Stimulated activated CD8-positive, alpha-beta memory T cell treated with anti-CD3 and anti-CD28 coated beads, Interleukin-4, amount 100 ng/mL, for 1 hour (primary cell): ENCODE measurements at places on chromosomes 1 and 21.

DNA sequence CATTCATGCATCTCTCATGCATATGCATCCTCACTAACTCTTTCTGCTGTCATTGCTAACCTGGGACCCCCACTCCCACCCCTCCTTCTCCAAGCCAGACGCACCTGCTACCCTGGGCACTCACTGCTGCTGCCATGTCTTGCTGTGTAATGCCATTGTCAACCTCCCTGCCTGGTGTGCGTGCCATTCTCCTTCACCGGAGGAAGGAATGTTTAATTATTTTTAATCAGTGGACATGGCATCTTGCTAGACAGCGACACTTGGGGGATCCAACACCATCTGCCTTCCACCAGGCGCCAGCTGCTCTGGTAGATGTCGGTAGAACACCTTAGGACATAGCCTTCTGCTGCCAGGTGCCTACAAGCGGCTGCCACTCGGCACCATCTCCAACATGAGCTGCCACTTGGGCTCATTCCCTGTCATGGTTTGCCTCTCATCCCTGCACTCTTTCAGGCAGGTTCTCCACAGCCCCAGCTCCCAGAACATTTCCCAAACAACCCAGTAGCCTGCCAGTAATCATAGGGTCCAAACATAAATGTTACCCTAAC lies 306.9 kb downstream of the TTLL7 start:
- no peak for DNase-seq

DNA sequence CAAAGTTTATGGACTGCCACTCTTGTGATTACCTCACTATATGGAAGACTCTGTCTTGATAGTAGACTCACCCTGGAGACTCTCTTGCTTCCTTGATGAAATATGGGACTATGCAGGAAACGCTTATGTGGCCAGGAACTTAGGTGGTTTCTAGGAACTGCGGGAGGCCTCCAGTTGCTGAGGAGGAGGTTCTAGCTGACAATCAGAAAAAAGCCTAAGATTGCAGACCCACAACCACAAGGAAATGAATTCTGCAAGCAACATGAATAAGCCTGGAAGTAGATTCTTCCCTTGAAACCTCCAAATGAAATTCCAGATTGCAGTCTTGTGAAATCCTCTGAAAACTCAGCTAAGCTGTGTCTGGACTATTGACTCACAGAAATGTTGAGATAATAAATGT lies 88.9 kb upstream of the COL11A1 start:
- DNase-seq = no peak

DNA sequence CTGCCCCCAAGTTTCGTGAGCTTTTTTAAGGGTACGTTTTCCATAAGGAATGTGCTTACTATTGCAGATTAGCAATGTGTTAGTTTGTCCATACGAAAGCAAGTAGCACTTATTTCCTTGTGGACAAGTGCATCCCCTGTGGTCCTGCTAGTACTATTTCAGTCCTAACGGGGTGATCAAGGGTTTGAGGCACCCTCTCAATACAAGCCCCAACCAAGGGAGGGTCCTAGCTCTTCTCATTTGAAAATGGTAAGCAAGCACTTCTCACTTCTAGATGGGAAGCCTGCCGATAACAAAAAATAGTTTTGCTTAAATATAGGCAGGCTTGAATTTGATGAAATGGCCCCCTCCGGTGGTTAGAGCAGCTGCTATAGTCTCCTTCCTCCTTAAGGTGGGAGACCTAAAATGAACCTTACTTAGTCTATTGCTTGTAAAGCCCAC lies 64.0 kb upstream of the HMCN1 start:
- no peak for DNase-seq

GRCh38 chr1:96145492-96145891 lies 576.1 kb upstream of the PTBP2 start:
- no peak for DNase-seq

DNA sequence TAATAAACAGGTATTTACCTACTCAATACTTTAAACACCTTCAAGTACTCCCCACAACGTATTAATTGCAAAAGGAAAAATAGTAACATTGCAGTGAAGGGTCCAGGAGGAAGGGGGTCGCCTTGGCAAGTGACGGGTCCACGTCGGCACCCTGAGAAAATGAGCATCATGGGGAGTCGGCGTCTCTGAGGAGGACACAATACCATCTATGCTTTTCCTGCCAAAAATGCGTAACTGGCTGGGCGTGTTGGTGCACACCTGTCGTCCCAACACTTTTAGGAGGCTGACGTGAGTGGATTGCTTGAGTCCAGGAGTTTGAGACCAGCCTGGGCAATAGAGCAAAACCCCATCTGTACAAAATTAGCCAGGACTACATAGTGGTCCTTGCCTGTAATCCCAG lies 7.3 kb downstream of the FTCD start:
- no peak for DNase-seq

DNA sequence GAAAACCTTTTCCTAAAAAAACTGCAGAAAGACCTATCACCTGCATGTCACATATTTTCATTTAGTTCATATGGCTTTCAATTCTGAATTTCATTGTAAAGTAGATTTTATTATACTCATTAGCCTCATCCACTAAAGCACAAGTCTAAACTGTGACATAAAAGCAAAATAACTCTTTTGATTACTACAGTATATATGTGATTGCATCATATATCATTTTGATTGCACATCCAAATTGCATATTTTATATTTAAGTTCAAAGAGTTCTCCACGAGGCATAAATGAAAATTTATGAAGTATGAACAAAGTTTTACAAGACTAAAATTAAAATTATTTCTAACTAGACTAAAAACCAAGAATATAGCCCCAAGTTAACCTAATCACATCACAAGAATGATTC lies 19.3 kb downstream of the PALMD start:
- DNase-seq = no peak

DNA sequence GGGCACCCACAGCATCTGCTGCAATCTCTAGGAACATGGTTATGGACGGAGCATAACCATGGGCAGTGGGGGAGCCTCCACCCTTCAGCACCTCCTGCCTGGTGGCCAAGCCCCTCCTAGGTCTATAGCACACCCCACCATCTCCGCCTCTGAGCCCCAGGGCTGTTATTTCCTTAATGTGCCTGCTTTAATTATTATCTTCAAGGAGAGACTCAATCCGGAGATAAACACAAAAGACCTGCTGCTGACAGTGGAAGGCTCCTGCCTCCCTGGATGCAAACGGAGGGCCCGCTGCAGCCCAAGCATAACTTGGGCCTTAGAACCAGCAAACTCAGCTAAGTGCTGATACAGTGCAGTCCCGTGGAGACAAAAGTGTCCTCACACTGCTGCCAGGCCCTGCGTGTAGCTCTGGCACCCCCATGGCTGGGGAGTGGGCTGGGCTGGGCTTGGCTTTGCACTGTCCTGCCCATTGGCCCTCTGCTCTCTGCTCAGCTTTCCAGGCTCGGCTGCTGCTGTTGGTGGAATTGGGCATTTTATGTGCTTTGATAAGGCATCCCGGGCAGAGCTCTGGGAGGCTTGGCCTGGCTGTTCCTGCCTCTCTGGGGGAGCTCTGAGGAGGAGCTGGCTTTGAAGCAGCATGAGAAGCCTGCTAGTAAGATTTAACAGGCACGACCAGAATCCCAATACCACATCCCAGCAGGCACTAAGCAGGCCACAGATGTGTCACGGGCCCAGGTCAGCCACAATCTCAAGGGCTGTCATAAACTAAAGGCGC lies 620.2 kb downstream of the PTPRU start:
- DNase-seq = no peak

DNA sequence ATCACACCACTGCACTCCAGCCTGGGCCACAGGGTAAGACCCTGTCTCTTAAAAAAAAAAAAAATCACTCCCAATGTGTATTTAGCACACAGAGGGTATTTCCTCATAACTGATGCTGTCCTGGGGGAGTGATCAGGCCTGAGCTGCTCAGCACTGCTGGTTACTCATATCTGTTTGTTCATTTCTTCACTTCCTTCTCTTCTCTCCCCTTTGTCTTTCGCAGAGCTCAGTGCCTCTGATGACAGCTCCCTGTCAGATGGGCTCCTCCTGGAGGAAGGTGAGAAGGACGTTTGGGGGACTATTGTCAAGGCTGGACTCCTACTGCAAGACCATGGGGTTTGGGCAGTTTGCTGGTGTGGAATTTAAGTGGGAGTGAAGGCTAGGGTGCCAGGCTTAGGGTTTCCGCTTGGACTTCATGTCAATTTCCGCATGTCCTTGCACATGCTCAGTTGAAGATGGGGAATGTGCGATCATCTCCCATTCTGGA lies 13.0 kb downstream of the INAVA start:
- DNase-seq = no peak

- DNase-seq = no peak
Observed at GRCh38 chr1:108947871-108948525, 15.3 kb downstream of the CLCC1 start.

DNA sequence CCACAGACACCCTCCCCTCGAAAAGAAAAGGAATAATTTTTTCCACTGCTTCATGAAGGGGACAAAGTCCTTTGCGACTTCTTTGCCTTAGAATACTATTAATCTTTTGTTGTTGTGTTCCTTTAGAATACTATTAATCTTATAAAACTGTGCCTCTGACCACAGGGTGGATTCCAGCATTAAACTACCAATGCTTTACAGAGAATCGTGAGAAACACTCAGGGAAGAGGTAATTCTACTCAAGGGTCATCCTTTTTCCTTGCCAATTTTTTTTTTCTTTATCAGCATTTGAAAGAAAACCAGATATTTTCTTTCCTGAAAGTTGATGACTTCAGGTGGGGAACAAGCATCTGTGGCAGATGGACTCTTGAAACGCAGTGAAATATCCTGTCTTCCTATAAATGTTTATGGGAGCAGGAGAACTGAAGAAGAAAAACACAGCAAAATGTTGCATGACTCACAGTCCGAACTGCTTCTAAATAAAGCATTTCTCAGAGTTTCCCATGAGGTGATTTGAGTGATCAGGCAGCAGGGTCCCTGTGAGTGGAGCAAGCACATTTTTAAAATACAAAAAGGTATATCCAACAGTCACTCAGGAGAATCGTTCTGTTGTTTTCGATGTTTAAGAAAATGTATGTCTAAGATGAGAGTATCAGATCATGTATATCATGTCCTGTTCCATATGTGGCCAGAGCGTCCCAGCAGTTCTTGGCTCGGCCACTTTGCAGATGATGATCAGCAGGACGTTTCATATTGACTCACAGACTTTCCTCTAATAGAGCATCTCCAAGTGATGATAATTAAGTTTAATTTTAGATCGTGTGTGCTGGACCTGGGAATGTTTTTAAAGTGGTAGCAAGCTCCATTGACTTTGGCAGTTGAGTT lies 154.2 kb upstream of the RUNX1 start:
- DNase-seq = no peak

GRCh38 chr1:210709701-210710100 lies 381.0 kb downstream of the HHAT start:
- DNase-seq = no peak

GRCh38 chr1:197768014-197768805 lies 7.1 kb downstream of the DENND1B start:
- DNase-seq = no peak

DNA sequence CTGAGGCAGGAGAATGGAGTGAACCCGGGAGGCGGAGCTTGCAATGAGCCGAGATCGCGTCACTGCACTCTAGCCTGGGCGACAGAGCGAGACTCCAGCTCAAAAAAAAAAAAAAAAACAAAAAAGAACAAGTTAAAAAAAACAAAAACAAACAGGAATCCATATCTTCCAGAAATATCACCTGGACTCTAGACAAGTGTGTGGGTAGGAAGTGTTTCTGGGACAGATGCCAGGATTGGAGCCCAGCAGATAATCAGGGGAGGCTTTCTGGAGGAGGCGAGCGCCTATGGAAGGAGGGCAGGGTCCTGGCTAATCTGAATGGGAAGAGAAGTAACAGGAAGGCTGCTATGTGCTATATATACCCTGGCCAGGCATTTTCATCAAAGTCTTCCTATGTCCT lies 43.6 kb upstream of the SYNC start:
- DNase-seq = no peak

DNA sequence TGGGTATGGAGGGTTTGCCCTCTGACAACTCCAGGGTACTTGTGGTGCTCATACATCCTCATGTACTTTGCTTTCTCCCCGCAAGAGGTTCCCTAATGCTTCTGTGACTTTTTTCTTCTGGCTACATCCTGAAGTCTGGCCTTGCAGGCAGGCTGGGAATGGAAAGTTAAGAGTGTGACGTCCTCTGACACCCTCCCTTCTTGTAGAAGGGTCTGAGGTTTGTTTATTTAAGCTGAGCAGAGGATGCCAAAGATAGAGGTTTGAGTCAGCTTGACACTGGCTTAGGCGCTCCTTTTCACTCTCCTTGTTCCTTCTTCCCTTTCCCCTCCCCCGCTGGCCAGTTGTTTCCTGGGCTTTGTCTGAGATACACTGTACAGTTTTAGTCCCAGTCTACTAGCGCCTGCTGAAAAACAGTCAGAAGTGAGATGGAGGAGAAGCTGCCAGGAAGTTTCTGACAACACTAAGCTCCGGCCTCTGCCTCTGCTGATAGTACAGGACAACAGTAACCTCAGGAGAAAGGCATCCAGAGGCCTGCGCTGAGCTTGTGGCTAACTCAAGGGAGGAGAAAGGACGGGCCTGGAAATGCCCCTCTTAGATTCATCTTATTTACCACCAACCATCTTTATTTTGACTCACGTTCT lies at the start of gene MACF1:
Gene MACF1, plus strand, starts transcription at position 255 of the 641 bp plus-strand sequence. Its CDS starts 328 bp downstream, at position 583.
- DNase-seq = no peak

GRCh38 chr1:203056516-203056915 lies 29.3 kb downstream of the MYOG start:
- DNase-seq = no peak

GRCh38 chr1:205261946-205262691 lies 34.4 kb downstream of the TMCC2 start:
- no peak for DNase-seq

- no peak for DNase-seq
Observed at GRCh38 chr21:38985568-38986378, 180.0 kb downstream of the ETS2 start.

DNA sequence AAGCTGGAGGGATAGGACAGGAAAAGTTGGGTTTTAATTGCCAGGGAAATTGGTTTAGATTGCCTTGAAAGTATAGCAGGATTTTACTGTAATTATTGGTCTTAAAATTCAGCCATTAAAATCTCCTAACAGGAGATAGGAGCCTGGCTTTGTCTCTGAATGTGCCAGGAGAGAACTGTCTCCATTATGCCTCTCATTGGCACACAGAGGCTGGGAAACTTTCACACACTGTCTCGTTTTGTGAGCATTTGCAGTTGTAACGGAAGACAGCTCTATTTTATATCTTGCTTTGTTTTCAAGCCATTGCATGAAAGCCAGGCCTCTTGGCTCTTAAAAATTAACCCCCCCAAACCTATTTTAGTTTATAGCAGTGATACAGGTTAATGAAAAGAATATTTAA lies 12.5 kb downstream of the DNAJC6 start:
- no peak for DNase-seq

GRCh38 chr1:94068999-94069918 lies 51.7 kb downstream of the ABCA4 start:
- no peak for DNase-seq

- DNase-seq = no peak
Observed at GRCh38 chr21:45405271-45405818, 380 bp downstream of the COL18A1 start.

DNA sequence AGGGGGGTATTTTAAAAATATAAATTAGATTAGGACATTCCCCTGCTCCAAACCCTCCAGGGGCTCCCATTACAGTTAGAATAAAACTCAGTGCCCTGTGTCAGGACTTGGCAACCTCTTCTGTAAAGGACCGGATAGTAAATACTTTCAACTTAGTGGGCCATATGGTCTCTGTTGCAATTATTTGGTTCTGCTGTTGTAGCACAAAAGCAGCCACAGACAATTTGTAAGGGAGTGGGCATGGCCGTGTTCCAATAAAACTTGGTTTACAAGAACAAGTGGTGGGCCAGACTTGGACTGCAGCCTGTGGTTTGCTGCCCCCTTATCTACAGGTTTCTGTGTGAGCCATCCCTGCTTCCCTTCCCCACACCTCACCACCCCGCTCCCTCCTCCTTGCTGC lies 92.0 kb downstream of the ACTL8 start:
- no peak for DNase-seq
